ENCODE measurements at places on chromosomes 6 and 20.

DNA sequence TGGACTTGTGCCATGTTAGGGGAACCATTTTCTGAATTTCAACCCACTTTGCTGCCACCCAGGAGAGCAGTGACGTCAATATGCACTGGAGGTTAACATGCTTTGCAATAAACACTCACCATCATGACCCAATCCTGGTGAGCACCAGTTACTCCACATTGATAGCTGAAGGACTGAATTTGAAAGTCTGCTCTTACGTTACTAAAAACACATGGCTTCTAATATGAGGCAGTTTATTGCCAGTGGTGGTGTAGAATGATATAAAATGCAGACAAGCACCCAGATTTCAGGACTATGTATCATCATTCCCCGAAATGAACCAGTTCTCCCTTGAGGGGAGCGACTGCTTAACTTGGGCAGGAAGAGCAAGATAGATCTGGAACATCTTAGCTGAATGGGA, 23.8 kb downstream of the RFPL4B start:
- DNase-seq: no peak

GRCh38 chr20:4225745-4226144, 210.4 kb upstream of the RNF24 start:
- no peak for DNase-seq

DNA sequence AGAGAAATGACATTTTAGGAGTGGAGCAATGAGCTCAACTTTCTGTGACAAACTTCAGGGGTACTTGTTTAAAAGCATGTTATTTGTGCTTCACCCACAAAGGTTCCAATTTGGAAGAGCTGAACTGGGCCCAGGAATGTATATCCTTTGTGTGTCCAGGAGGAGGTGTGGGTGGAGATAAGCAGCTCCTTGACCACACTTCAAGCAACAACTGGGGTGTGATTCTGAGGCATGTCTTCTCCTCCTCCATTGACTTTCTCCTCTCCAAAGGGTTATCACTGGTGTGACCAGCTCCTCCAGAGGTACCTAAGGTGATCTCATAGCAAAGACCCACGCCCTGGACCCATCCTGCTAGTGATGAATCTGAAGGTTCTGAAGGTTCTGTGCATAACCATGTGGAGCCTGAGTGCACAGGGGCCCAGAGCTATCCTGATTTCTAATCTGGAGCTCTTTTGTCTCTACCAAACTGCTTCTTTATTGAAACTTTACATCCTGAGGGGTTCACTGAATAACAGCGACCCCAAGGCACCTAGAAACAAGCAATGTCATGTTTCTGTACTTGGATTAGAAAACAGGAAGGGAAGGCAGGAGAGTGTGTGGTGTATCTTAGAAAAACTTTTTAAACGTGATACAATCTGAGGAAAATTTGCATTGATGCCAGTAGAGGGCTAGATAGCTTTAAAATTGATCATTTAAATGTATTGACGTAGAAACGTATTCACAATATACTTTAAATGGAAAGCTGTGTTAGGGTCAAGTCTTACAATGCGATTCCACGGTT, 60.9 kb upstream of the CD93 start:
- DNase-seq: no peak

GRCh38 chr20:58081846-58082245, 146.6 kb downstream of the ANKRD60 start:
- DNase-seq: no peak

DNA sequence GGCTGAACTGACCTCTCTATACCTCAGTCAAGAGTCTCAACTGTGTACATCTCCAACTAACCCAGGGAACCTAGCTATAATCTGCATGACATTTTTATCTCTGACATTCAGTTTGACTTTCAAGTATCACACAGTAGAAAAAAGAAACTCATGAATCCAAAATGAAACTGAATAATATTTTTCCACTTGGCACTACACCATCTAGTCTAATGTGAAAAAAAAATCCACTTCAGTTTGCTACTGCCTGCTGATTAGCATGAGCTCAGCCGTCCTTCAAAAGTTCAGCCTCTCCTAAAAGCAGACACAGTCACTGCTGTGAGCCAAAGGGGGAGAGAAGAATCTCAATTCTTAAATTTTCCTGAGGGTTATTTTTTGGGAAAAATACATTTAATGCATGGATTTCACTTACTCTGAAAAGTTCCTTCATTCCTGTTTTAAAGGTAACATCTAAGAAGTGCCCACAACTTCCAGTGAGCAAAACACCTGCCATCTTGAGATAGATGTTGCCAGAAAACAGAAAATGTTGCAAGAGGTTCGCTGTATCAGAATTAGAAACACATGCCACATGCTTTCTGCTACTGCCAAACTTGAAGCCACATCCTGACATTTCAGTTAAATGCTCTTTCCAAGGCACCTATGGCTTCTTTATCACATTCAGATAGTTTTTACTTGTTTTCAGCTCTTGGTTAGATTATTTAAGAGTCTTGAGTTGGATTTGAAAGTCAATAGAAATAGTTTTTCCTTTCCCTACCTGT, 95.4 kb downstream of the MKKS start:
- no peak for DNase-seq

- DNase-seq: peak; percentile 14
Observed at GRCh38 chr20:16803965-16804792, 56.0 kb downstream of the OTOR start.

GRCh38 chr20:32248043-32248442, 29.4 kb upstream of the KIF3B start:
- DNase-seq: no peak

DNA sequence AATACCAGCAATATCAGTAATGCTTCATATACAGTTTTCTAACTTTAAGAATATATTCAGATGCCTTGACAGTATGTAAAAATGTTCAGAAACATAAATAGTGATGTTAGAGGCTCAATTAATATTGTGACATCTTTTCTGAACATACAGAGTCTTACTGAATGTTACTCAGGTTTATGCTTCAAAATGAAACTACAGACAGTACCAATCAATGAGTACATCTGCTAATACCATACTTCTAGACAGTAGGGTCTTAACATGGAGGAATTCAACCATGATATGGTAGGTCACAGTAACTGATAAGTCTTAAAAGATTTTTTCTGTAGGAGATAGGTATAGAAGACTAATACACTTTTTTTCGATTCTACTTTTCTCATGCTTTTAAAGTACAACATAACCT, 8.3 kb downstream of the GCLC start:
- no peak for DNase-seq

DNA sequence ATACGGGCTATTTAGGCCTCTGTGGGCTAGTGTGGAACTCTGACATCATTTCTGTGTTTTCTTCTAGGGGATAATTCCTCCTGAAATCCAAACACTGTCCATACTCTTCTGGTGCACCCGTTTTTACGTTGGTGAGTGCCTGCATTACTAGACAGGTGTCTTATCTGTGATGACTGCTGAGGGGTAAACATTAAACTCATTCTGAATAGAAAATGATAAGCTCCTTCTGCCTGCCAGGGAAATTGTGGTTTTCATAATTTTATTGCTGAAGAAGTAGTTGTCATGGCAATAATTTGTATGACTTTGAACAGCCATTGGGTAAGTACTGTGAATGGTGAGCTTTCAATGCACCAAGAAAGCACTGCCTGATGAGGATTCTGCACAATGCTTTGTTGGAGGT, 705.6 kb downstream of the UTRN start:
- DNase-seq: no peak

DNA sequence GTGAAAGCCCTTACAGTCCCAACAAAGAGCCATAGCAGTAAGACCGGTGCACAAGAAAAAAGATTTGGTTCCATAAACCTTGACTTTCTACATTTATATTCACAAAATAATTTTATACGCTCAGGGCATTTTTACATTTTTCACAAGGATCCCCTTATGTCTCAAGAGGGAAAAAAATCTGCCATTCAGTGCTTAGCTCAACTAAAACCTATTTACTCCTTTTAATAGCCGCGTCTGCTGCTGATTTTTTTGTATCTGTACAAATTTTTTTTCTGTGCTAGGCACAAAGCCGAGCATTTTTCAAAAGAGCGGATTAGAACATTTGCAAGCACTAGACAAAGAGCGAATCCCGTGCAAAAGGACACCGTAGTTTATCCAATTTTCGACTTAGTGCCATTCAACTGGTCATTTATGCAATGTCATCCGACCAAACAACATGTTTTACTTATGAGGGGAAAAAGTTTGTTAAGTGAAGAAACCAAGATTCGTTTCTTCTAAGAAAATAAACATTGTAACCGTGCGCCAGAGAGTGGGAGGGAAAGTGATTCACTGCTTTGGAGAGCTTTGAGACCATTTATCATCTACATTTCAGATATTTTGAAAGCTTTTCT, 3.7 kb downstream of the TFAP2D start:
- no peak for DNase-seq

DNA sequence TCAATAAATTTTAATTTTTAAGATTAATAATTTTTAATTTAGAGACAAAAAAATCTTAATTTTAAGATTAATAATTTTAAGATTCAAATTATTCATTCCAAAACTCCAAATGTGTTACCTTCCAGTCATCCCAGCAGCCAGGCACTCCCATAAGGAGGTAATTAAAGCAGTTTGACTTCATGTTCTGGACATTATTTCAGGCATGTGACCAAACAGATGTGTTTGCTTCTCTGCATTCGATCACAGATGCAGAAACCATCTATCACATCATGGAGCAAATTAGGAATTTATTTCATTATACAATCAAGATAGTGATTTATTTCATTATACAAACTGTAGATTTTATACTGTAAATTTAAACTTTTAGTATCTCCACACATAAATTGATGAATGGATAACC, 150.3 kb downstream of the AKAP7 start:
- DNase-seq: no peak

DNA sequence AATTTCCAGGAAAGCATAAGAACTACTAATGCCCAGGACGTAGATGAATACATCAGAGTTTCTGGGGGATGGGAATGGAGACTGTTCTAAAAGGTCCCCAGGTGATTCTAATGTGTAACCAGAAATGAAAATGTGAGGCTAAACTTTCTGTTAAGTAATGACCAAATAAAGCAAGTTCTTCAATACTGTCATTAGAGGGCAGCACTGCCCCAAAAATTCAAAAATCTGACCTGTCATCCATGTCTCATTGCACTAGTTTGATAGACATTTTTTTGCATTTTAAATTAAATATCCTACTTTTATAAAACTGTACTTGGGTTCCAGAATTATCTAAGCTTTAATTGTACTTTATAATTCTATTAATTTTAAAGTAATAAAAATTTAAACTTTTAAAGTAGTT, 94.9 kb downstream of the RFX6 start:
- no peak for DNase-seq

- no peak for DNase-seq
Observed at GRCh38 chr6:23077772-23078171, 508.4 kb downstream of the HDGFL1 start.

GRCh38 chr6:70163795-70164194, 139.1 kb downstream of the COL9A1 start:
- no peak for DNase-seq

DNA sequence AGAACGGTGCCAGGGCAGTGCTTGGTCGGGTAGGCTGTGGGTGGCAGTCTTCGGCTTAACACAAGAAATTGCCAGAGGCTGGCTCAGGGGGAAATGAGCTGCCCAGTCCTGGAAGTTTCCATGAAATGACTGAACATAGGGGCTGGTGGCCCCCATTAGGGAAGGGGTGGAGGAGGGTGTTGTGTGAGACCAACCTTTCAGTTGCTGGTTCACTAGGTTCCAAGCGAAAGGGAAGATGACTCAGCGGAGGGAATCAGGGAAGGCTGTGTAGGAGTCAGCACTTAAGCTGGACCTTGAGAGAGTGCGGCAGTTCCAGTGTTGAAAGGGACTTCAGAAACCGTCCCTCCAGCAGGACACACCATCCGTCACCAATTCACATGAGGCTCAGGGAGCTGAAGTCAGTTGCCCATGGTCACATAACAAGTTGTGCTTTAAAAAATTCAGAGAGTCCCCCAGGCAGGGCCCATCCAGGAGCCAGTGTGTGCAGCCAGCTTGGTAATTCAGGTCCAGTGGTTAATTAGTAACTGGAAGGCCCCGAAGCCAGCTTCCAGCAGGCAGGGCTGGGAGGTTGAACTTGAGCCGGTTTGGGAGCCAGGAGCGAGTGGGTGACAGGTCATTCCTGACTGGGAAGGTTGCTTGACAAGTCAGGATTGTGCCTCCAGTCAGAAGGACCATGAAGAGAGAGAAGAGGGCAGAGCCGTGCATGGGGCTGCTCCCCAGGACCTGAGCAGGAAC, at the start of gene SGK2:
Gene SGK2, plus strand, starts transcription at position 616 of the 735 bp plus-strand sequence. CDS start 7,469 bp downstream, outside the sequence.
- no peak for DNase-seq

GRCh38 chr20:11338496-11339306, 579.0 kb upstream of the BTBD3 start:
- DNase-seq: no peak

GRCh38 chr6:7593229-7593628, 3.2 kb downstream of the SNRNP48 start:
- no peak for DNase-seq

DNA sequence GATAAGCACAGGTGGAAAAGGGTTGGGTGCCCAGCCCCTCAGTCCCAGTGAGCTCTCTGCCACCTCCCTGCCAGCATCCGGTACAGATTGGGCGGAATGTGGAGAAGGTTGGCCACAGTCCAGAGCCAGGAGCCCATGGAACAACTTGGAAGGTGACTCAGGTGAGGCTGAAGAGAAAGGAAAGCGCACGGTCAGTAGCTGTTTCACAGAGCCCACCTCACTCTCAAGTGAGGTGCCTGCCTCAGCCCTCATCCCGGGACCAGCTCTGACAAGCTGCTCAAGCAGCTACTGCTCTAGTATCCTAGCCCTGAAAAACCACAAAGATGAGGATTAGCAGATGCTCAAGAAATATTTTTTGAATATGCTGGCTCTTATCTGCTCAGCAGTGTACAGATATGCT, 1.1 kb upstream of the MMP24OS start:
- DNase-seq: no peak

DNA sequence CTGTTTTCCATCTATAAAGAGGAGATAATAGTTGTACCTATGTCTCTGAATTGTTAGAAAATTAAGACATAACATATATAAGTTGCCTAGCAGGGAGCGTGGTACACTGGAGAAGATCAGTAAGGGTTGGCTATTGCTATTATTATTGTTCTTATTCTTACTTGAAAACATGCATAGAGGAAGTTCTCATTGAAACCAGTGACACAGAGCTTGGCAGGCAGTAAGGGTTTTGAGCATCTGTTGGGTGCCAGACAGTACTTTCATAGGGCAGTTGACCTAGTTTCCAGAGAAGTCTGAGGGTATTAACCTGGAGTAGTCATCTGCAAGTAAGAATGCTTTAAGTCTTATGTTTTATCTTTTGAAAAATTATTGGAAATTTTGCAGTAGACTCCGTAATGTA, 13.3 kb upstream of the SGK1 start:
- no peak for DNase-seq

- no peak for DNase-seq
Observed at GRCh38 chr6:13495112-13495776, 7.8 kb upstream of the GFOD1 start.

GRCh38 chr6:11714116-11714797, 64.3 kb downstream of the ADTRP start:
- DNase-seq: peak; percentile 53

- DNase-seq: no peak
Observed at GRCh38 chr6:72246926-72247325, 360.6 kb downstream of the RIMS1 start.

- no peak for DNase-seq
Observed at GRCh38 chr6:6346427-6347023, 26.1 kb upstream of the F13A1 start.

All from stimulated activated naive CD4-positive, alpha-beta T cell treated with Interleukin-2 at 50 U/mL for 16 hours (primary cell).